ENCODE measurements at places on chromosomes 2 and 18.
A peak's percentile ranks its signal among the peaks of the same experiment; 100 is the strongest.

- DNase-seq = no peak
These were observed 44.8 kb downstream of the VIT start for GRCh38 chr2:36741188-36741837.

- DNase-seq = no peak
These were observed 77.5 kb downstream of the CDK15 start for GRCh38 chr2:201883606-201884369.

- no peak for DNase-seq
These were observed 58.8 kb upstream of the HPCAL1 start for GRCh38 chr2:10243926-10244270.

DNA sequence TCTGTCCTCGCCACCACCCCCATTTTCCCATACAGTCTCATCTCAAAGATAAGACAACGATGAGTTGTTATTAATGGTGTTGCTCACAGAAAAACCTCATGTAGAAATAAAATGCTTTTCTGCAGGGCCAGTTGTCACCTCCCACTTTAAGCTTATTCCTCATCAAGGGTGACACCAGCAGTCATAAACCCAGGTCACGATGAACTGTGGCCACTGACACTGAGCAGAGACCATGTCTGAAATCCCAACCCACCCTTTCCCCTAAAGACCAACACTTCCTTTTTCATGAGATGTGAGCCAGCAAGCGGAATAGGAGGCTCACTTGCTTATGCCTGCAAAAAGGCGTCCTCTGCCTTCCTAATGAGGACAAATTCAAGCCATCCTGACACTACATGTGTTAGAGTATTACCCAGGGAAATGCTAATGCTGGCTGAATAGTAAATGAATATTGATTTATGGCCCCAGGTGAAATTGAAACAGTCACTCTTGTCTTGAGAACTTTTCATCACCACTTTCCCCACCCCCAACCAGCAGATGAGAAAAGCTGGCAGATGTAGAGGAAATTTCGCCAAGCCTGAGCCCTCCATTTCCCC is 228.4 kb downstream of the MGAT5 start:
- DNase-seq = no peak

GRCh38 chr2:157497638-157498314 is 53.9 kb upstream of the CYTIP start:
- DNase-seq = peak; percentile 52

Data from pons (tissue), 1 donor.